ENCODE measurements at places on chromosomes 6 and 20.

- DNase-seq = peak; percentile 24
These were observed 1.5 kb downstream of the PABPC1L start for GRCh38 chr20:44911264-44911921.

DNA sequence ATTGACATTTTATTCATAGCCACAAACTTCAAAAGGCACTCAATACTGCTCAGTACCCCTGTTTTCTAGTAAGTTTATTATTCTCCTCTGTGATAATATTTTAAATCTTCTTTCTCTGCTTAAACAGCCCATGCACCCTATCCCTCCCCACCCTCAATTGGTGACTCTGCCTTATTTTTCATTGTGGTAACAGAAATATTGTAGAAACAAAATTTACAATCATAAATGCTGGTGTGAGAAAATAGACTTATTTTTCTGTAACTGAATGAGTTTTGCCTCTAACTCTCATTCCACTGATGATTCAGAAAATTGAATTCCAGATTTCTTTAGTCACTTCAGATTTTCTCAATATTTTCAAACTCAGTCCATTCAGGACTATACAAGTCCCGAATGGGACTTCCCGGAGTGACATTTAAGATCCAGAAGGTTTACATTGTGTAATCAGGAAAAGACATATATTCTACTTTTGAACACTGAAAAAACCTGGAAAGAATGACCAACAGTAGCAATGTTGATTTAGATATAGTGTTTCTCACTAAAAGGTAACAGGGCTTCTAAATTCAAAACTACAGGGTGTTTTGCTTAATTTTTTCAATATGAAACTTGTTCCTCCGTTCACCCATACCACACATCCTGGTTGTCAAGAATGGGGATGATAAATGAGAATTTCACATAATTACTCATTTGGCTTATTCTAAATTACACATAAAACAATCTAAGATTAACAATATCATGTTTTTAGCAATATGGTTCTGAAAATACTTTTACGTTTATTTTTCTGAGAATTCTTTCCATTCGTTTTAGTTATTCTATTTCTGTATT is 34.8 kb upstream of the UST start:
- peak; percentile 51 for DNase-seq

GRCh38 chr6:62615366-62616015 is 329.5 kb upstream of the KHDRBS2 start:
- DNase-seq = no peak

GRCh38 chr6:149951096-149951495 is 9.3 kb downstream of the ULBP2 start:
- DNase-seq = no peak

DNA sequence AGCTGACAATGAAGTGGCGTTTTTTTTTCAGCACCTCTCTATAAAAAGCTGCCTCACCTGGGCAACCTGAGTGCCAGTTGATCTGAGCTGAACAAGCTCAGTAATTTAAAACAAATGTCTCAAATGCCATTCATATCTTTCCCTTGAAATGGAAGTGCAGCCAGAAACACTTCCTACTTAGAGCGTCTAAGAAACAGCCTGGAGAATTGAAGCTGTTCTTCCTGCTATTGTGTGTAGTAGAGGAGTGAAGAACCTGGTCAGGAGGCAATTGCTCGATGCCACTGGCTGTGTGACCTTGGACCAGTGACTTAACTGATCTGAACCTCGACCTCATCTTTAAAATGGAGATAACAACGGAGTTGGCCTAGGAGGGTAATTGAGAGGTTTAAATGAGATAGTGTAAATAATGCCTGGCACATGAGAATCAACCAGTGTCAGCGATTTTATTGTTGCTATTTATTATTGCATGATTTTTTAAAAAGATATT is 95.4 kb upstream of the FOXQ1 start:
- DNase-seq = no peak

GRCh38 chr20:50545126-50545525 is 34.9 kb downstream of the PTPN1 start:
- DNase-seq = no peak

- no peak for DNase-seq
These were observed 24.6 kb upstream of the FOXC1 start for GRCh38 chr6:1584996-1585668.

DNA sequence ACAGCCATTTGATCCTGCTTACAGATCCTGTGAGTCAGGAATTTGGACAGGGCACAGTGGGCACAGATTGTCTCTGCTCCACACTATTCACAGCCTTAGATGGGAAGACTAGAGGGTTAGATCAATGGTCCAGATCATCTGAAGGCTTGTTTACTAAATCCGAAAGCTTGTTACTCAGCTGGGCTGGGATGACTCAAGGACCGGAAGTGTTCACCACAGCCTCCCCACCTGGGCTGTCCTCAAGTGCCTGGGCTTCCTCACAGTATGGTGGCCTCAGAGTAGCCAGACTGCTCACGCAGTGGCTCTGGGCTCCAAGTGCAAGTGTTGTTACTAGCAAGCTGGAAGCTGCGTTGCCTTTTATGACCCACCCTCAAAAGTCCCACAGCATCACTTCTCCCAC is 75.4 kb upstream of the INSM1 start:
- DNase-seq = no peak

GRCh38 chr20:35306931-35307517 is 14.8 kb upstream of the FAM83C start:
- DNase-seq = peak; percentile 66

DNA sequence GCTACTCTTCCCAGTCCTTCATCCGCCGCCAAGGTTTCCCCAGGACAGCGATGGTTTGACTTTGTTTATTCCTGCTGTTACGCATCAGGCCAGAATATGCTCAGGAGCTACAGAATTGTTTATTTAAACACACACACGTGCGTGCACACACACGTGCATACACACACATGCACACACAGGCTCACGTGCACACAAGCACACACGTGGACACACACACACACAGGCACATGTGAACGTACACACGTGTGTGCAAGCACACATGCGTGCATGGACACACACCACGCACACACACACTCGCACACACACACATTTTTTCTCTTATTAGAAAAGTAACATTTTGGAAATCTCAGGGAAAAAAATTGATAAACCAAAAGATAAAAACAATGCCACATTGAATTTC is 64.6 kb upstream of the UST start:
- no peak for DNase-seq

- peak; percentile 63 for DNase-seq
These were observed 48.0 kb upstream of the DST start for GRCh38 chr6:56690519-56691285.

- DNase-seq = peak; percentile 12
These were observed 29.9 kb downstream of the HIVEP2 start for GRCh38 chr6:142914937-142915697.

- DNase-seq = no peak
These were observed 83.6 kb downstream of the SMOC2 start for GRCh38 chr6:168524571-168525001.

DNA sequence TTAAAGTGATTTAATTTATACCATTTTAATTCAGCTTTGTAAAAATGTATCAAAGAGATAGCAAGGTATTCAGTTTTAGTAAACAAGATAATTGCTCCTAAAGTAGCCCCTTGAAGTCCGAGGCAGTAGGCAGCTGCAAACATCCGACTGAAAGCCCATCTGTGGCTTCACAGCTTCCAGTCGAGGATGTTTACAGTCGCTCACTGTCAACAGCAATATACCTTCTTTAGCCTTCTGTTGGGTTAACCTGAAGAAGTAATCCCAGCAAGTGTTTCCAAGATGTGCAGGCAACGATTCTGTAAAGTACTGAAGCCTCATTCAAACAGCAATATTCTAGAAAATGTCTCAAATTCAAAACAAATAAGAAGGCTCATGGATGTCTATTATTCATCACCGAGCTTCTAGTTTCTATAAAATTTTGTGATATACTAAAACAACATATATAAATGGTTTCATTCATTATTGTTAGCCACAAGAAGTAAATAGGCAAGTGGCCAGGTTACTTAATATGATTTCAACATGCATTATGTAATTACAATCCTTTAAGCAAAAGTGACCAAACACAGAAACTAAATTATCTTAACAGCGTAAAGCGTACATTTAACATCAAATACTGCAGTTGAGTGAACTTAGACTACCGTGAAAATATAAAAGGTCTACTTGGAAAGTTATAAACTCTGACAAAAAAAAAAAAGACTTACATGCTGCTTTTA is 115.0 kb downstream of the OGFRL1 start:
- DNase-seq = peak; percentile 54

DNA sequence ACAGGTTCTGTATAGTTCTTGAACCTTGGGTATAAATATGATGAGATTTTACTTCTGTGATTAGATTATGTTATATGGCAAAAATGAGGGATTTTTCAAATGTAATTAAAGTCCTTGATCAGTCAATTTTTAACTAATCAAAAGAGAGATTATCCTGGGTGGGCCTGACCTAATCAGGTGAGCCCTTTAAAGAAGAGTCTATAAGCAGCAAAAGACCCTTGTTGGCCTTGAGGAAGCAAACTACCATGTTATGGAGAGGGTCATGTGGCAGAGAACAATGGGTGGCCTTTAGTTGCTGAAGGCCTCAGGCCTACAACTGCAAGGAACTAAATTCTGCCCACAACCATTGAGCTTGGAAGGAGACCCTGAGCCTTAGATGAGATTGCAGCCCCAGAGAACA is 102.5 kb upstream of the RIPOR2 start:
- DNase-seq = no peak

GRCh38 chr20:35502352-35502751 is 27.1 kb downstream of the C20orf173 start:
- DNase-seq = no peak

DNA sequence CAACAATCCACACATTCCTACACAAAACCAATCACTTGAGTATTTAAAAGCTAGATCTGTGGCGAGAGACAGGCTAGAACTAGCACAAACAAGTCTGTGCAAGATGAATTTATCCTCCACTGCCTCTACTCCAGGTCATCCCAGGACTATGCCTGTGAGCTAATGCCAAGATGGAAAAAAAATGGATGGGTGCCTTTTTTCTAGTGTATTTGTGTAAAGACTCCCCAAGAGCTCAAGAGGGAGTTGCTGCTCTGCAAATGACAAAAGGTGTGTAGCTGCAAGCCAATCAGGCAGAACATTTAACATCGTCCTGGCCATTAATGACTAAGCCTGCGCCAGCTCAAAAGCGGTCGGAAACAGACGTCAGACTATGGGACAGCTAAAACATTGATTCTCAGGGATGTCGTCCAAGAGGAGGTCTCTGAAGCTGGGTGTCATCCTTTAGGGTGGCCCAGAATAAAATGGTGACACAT is 21.9 kb downstream of the ATXN1 start:
- peak; percentile 26 for DNase-seq

DNA sequence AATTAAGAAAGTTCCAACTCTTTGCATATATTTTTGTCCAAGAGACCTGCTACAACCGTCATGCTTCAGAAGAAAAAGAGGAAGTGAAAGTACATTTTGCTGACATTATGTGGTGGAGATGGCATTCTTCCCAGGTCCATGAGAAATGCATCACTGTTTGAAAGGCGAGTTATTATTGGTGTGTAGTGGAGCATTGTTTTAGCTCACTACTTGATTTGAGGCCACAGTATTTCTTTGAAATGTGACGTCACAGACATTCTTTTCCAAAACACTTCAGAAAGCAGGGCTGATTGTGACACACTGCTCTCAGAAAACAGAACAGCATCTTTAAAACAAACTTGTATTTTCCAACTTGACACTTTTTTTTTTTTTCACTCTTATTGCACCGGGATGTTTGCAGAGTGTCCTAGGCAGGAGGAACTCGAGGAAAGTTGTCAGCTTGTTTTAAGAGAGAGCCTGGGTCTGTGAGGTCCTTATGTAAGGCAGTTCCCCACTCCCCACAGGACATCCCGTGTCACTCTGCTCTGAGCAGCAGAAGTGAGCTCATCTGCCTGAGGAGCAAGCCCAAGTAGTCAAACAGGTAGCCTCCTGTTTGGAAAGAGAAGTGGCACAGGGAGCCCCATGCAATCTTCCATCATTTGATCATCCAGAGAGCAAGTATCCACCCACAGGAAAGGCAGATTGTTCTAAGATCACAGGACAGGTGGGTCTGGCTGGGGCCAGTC is 1.1 kb downstream of the SPTLC3 start:
- peak; percentile 88 for DNase-seq

- no peak for DNase-seq
These were observed 285.4 kb downstream of the SYNE1 start for GRCh38 chr6:152351742-152352141.

DNA sequence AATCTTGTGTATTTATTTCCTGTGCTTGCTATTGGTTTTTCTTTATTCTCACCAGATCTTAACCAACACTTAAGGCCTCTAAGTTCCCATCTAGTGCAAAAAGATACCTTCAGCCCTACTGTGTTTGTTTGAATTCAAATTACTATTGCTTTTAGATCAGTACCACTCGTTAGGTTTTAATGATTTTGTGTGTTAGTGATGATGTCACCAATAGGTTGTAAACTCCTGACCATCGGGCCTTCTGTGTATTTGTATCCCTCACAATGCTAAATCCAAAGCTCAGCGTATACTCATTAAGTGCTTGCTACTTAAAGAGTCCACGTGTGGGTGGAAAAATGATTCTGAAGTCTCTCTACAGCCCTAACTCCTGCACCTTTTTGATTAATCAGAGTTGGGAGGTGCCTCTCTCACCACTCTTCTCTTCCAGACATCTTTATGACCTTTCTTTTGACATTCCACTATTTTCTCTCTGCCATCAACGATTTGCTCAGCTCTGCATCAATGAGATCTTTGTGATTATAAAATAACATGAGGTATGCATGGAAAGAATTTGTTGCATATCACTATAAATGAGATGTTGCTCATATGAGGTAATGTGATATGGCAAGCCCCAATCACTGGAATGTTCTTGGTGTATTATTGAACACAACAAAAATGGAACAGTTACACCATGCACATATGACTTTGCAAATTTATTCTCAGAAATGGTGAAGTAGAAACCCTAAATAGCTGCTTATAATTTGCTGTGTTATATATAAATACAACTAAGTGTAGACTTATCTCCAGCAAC is 55.1 kb upstream of the LAMA2 start:
- peak; percentile 78 for DNase-seq
